Stimulated activated CD4-positive, alpha-beta T cell treated with anti-CD3 and anti-CD28 coated beads, Interleukin-2, amount 100 ng/mL, for 24 hours (primary cell): ENCODE measurements at places on chromosomes 5 and 9.

GRCh38 chr5:27814983-27815382 lies 776.6 kb upstream of the CDH9 start:
- no peak for DNase-seq

DNA sequence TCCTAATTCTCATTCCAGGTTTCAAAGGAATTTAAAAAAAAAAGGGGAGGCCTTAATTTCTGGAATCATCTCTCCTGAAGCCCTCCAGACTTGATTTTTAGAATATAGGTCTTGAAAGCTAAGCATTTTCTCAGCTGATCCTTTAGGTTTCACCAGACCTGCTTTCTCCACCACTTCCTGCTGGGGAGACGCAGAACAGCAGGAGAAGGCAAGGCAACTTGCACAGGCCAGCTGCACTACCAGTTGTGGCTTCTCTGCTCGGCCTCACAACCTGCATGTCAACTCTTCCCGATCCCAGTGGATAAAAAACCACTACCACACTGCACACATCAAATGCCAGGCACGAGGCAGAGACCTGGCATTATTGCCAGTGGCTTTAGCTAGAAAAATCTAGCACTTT lies 119.8 kb downstream of the SIL1 start:
- no peak for DNase-seq

DNA sequence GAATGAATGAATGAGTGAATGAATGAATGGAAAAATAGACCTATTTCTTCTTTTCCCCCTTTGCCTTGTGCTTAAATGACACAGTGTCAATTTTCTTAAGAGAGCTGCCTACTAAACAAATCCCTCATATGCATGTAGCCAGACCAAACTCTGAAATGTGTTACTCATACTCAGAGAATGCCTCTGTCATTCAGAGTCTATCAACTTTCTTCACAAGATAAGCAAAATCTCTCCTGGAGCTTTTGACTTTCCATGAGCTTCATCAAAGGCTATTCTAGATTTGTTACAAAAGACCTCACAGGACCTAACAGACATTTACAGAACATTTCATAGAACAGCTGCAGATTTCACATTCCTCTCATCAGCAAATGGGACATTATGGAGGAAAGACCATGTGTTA lies 275.7 kb upstream of the MSX2 start:
- no peak for DNase-seq

GRCh38 chr5:124803617-124804323 lies 57.3 kb upstream of the ZNF608 start:
- DNase-seq = no peak

DNA sequence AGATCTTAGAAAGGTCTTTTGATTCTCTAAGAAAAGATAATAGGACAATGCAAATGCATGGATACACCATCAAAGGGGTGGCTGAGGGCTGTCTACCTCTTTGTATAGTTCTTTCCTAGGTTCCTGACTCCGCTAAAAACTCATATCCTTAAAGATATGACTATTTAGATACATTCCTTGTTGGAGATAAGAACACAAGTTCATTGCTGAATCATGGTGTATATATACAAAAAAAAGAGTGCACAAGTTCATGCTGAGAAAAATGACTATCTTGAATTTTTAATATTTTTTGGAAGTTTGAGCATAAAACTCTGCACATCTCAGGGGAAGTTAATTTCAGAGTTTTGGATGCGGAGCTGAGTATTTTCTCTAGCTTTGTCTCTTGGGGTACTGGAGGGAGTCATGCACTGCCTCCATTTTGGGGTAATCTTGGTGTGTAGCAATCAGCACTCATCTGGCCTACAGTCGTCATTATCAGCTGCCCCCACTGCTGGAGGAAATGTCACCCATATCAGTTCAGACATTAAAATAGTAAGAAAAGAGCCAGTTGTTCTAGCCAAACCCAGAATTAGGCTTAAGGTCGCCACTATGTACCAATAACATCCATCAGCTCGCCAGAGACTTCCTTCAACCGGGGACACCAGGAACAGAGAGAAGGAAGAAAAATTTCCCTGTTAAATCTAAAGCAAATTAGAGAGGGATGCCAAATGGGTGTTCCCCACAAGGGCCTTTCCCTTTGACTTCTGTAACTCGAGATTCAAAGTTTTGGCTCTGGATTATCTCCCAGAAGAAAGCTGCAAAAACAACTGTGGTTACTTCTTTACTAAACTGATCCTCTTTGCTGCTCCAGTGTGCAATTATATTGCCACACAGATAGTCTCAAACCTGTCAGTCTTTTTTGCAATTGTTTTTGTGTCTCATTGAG lies 49.0 kb downstream of the PTTG1 start:
- no peak for DNase-seq

DNA sequence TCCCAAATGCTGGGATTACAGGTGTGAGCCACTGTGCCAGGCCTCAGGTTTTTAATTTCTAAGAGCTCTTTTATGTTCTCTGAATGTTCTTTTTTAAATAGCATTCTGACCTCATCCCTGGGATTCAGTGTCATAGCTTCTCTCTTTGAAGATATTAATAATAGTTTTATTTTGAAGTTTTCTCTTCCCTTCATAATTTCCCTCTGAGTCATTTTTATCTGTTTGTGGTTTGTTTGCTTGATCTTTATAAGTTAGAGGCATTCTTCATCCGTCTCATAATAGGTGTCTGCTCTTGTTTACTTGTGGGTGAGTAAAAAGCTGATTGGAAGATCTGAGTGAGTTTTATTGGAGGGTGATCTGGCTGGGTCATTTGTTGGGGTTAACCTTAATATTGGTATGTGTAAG lies 12.5 kb upstream of the MAMDC2 start:
- DNase-seq = no peak

DNA sequence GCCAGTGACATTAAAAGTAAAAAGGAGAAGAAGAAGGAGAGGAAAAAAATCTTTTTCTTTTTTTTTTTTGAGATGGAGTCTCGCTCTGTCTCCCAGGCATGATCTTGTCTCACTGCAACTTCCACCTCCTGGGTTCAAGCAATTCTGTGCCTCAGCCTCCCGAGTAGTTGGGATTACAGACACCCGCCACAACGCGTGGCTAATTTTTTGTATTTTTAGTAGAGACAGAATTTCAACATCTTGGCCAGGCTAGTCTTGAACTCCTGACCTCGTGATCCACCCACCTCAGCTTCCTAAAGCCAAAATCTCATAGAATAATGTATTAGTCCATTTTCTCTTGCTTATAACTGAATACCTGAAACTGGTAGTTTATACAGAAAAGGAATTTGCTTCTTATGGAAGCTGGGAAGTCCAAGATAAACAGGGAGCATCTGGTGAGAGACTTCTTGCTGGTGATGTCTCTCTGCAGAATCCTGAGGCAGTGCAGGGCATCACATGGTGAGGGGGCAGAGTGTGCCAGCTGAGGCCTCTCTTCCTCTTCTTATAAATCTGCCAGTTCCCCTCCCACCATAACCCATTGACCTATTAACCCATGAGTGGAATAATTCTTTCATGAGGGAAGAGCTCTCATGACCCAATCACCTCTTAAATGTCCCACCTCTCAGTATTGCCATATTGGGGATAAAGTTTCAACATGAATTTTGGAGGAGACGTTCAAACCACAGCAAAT lies 466.3 kb downstream of the GADD45G start:
- DNase-seq = no peak

DNA sequence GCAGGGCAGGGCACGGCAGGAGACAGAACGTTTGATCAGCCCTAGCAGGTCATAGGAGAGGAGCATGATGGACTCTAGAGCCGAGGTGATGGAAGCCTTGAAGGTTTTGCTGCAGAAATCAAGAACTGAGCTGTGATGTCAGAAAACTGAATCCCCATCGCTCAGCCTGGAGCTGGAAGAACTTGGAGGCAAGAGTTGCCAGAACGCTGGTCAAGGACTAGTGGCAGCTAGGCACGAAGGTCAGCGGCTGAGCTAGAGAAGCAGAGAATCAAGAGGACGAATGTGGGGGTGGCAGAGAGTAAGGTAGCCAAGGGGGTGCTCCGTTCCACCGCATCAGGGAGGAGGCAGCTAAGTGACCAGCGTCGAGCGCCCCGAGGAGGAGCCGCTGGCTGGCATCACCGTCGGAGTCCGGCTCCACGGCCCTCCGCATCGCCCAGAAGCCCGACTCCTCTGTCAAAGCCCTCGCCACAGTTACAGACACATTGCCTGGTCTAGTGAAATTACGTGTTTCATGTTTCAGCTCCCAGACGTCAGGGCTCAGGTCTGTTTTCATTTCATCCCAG lies 1.2 kb upstream of the GALNT10 start:
- DNase-seq = no peak

DNA sequence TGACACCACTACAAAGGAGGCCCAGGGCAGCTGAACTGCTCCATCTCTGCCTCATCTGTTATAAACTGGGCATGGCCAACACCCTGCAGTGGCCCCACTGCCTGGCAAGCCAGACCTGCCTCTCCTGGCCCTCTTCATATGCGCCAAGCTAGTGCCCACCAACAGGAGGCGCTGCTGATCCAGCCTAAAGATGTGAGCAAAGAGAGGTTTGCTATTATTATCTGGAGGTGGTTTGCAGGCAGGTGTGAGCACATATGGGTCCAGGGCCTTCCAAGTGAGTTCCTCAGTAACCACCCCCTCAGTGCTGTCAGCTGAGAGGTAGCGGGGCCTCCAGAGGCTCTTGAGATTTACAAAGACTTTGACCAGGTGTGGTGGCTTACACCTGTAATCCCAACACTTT lies 232.2 kb downstream of the SYK start:
- DNase-seq = peak; percentile 84

DNA sequence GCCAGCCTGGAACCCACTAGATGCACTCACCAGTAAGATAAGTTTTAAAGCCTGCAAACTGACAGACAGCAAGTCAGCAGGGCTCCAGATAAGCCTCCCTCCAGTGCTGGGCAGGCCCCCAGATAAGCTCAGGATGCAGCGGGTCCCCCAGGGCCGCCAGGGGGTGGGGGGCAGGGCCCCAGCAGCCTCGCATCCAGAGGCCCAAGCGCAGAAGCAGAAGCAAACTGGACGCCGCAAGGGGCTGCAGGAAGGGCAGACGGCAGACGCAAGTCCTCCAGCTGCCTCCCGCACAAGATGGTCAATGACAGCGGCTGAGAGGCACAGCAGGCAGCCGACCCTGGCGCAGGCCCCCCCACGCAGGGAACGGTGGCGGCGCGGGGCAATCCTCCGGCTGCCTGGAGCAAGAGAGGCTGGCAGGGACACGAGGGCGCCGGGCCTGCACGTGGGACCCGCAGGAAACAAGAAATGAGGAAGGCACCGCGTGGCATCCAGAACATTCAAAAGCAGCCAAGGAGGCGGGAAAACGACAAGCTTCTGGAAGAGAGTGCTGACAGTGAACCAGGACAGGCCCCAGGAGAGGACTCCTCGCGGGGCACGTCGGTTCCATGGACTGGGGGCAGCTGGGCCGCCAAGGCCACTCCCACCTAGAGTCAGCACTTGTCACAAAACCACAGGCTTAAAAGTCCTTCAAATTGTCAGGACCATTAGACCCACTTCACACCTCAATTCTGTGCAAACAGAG lies 49.8 kb downstream of the ROR2 start:
- DNase-seq = no peak

GRCh38 chr5:101658433-101658832 lies 637.7 kb downstream of the SLCO4C1 start:
- no peak for DNase-seq

DNA sequence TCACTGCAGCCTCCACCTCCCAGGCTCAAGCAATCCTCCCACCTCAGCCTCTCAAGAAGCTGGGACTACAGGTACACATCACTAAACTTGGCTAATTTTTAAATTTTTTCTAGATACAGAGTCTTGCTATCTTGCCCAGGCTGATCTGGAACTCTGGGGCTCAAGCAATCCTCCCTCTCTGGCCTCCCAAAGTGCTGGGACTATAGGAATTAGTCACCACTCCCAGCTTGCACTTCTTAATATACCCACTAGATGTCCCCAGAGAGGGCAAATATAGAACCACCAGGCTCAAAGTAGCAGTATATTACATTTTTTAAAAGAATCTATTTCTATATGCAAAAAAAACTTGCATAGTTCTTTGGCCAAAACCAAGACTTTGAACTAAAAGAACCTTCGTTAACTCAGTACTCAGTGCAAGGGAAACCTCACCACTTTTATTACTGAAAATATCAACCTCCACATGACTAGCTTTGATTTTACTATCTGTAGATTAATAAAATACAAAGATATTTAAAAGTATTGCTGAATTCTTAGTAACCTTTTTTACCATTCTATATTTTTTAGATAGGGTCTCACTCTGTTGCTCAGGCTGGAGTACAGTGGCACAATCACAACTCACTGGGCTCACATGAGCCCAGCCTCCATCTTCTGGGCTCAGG lies 25.8 kb upstream of the HSD17B3 start:
- peak; percentile 53 for DNase-seq

- DNase-seq = no peak
Observed at GRCh38 chr5:6705088-6705487, 8.1 kb upstream of the TENT4A start.

- no peak for DNase-seq
Observed at GRCh38 chr5:145939540-145940065, 3.2 kb downstream of the SH3RF2 start.
